ENCODE measurements at places on chromosomes 11 and 22. TPM values are rescaled to one million over a fixed set of nuclear protein-coding genes. Genes with fewer than 3 reads are reported as not detected.

Gene APOA4
- not detected for polyA plus RNA-seq

Gene SAMM50
- 49.6 TPM for polyA plus RNA-seq

Gene TIMP3
- polyA plus RNA-seq: 4.3 TPM

- DNase-seq: peak; percentile 25
These were observed 46.6 kb downstream of the CWC15 start for GRCh38 chr11:94926698-94927237.

DNA sequence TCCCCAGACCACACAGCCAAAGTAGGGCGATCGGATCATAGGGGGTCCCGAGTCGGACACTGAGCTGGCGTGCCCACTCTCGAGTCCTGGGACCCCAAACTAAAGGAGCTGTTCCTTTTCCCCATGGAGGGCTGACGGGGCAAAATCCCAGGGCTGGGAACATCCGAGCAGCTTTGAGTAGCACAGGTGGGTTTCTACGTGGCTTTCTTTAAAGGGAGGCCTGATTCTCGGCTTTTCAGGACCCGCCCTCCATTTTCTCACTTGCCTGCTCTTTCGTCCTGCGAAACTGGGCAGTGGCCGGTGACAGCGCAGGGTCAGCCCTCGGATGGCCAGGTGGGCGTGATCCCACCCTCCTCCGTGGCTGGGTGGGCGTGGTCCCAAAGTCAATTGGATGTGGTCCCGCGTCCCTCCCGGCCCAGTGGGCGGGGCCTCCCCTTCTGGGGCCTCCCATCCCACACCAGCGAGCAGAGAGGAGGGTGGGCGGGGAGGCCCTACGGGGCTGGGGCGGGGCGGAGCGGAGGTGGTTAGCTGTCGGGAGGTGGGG is 17.5 kb upstream of the TXNRD2 start:
- DNase-seq: peak; percentile 99

DNA sequence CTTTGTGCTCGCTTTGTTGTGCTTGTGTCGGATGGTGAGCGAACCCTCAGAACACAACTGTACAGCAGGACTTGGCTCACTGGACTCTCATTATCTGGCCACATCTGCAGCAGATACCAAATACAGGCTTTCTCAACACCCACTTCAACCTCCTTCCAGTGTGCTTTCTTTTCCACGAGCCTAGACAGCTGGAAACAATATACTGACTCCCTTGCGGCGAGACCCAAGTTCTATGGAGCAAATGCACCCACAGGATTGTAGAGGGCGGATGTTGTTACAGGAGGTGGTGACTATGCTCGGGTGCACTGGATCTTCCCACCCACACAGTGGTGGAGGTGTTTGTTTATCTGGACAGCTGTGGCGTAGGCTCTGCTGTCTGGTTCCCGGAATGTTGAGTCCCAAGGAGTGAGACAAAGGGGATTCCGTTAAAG is 204.3 kb downstream of the TENM4 start:
- DNase-seq: no peak

DNA sequence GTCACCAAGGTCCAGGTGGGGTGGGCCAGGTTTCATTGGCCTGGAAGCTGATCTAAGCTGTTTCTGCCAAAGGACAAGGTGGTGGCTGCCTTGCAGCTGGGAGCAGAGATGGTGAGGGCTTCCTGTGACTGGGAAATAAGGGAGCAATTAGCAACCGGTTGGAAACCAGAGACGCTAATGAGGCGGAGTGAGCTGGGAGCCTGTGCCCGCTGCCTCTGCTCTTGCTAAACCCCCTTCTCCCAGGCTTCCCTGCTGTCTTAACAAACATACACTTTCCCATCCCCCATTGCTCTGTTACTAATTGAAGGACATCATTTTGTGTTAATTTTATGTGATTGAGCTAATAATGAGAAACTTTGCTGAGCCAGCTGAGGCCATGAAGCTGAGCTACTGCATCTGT is 121.8 kb downstream of the INSC start:
- peak; percentile 16 for DNase-seq

DNA sequence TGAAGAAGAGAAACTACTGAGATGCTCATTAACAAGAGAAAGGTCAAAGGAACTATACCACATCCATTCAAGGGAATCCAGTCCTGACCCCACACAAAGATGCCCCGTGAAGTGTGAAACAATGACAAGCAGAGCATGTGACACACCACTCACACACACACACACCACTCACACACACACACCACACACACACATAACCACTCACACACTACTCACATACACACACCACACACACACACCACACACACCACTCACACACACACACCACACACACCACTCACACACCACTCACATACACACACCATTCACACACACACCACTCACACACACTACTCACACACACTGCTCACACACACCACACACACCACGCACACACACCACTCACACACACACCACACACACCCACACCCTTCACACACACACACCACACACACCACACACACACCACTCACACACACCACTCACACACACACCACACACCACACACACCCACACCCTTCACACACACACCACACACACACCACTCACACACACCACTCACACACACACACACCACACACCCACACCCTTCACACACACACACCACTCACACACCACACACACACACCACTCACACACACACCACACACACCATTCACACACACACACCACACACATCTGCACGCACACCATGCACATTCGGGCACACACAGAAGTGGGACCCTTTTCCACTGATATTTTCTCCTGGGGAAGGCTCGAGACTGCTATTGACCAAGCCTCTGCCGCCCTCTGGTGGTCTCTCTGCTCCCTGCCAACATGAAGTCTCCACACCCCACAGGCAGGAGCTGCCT is 32.0 kb upstream of the COMT start:
- peak; percentile 88 for DNase-seq

- DNase-seq: peak; percentile 21
These were observed 18.0 kb downstream of the LSP1 start for GRCh38 chr11:1870721-1871466.
